EH (cell line): ENCODE measurements at places on chromosomes 12 and 14.

DNA sequence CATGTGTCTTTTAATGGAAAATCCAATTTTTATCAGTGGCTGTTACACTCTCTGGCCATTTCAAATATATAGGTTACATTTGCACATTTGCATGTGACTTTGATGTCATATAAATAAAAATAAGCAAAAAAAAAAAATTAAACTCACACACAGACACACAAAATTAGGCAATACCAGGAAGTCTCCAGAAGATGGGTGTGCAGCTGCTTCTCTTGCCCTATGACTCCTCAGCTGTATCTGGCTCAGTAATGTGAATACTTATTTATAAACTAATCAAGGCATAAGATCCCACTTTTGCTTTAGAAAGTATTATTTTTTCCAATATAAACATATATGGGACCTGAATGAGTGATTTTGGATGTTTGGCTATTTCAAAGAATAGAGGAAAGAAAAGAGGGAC is 461.1 kb downstream of the LRIG3 start:
- DNase-seq, result peak; percentile 38

- no peak for DNase-seq
Measured at GRCh38 chr14:92404018-92404417, 81.1 kb downstream of the SLC24A4 start.

DNA sequence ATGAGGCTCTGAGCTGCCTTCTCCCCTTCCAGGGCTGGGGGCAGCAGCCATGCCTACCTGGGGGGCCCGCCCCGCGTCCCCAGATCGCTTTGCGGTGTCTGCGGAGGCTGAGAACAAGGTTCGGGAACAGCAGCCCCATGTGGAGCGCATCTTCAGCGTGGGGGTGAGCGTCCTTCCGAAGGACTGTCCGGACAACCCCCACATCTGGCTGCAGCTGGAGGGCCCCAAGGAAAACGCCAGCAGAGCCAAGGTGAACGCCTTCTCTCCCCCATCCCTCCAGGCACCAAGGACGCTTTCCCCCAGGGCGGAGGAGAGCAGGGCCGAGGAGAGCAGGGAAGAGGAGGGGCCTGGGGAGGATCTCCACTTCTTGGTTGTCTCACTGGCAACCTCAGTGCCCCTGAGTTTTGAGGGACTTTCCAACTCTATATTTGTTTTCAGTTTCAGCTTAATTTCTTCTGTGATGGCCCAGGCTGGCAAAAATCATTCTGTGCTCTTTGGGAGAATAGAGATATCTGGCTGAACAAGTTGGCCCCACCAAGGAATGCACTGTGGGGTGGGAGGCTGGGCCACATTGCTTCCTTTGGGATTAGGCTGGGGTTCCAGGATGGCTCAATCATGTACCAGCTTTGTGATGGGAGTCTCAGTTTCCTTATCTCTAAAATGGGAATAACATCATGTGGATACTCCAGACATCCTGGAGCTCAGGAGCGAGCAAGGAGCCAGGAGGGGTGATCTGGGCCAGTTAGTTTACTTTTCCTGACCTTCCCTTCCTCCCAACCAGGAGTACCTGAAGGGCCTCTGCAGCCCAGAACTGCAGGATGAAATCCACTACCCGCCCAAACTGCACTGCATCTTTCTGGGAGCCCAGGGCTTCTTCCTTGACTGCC is 1.2 kb downstream of the KHNYN start:
- DNase-seq, result peak; percentile 70

- no peak for DNase-seq
Measured at GRCh38 chr12:56160894-56161689, 2.9 kb downstream of the MYL6 start.

GRCh38 chr14:22400655-22401259 is 188.3 kb downstream of the DAD1 start:
- DNase-seq, result peak; percentile 23
